ENCODE measurements at places on chromosomes 3 and 15.

- DNase-seq, result no peak
Observed at GRCh38 chr15:59999612-60000112, 4.4 kb upstream of the FOXB1 start.

GRCh38 chr3:134353831-134354611, 20.2 kb downstream of the AMOTL2 start:
- no peak for DNase-seq

DNA sequence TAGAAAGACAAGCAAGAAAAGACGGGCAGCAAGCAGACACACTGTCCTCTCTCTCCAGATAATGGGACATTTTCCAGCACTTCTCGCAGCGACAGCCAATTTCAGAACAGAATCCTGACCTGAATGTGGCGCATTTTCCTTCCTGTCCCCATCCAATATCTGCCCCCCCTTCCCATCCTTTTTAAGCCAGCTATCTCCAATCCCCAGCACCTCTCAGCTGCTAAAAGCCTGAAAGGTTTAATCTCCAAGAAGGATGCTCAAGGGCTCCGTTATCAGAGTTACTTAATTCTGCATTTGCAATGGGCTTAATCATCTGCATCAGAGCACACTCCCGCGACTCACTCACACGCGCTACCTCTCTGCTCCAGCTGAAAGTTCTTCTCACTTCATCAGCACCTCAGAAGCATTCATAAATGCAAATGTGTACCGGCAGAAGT, 50.5 kb downstream of the SRGAP3 start:
- DNase-seq, result no peak

DNA sequence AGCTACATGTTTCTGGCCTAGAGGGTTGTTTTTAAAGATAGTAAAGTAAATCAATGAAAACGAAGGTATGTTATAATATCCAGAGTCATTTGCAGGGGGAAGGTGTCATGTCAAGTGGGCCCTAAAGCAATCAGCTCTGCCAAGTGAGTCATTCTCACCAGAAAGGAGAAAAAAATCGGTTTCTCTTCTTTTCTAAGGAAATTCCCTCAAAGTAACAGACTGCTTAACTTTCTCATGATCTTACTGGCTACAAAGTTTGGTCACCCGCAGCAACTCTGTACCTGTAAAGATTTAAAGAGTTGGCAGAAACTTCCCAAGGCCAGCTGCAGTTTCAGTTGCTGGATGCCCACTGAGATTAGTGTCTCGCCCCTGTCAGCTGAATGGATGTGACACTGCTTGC, 5.5 kb upstream of the FSIP1 start:
- no peak for DNase-seq

GRCh38 chr15:80182611-80183261, 29.9 kb downstream of the FAH start:
- no peak for DNase-seq

GRCh38 chr3:55723653-55724406, 236.7 kb upstream of the WNT5A start:
- no peak for DNase-seq

Data from stimulated activated CD4-positive, alpha-beta T cell treated with anti-CD3 and anti-CD28 coated beads, Interleukin-1b, Interleukin-23, amount 100 ng/mL, for 1 hour (primary cell).